ENCODE measurements at places on chromosomes 6 and 20. TPM values are rescaled to one million over a fixed set of nuclear protein-coding genes. Genes with fewer than 3 reads are reported as not detected.

DNA sequence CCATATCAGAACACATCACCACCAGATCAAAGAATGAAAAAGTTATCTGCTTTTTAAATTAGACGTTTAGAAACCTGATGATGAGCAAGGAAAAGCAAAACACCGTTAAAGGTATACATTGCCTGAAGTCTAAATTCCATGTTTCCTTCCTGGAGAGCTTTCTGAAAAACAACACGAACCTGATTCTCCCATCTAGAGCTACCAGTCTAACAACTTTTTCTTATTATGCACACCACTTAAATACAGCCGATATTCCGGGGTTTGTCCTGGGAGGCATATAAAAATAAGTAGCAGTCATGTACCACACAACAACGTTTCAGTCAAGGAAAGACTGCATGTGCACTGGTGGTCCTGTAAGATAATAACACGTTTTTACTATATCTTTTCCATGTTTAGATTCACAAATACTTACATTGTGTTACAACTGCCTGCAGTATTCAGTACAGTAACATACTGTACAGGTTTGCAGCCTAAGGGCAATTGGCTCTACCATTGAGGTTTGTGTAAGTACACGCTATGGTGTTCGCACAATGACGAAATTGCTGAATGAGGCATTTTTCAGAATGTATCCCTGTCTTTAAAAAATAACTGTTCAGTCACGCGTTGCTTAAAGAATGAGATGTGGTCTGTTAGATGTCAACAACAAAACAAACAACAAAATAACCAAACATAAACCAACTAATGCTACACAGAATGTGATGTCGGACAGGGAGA lies 19.1 kb upstream of the LYRM2 start:
- no peak for DNase-seq

DNA sequence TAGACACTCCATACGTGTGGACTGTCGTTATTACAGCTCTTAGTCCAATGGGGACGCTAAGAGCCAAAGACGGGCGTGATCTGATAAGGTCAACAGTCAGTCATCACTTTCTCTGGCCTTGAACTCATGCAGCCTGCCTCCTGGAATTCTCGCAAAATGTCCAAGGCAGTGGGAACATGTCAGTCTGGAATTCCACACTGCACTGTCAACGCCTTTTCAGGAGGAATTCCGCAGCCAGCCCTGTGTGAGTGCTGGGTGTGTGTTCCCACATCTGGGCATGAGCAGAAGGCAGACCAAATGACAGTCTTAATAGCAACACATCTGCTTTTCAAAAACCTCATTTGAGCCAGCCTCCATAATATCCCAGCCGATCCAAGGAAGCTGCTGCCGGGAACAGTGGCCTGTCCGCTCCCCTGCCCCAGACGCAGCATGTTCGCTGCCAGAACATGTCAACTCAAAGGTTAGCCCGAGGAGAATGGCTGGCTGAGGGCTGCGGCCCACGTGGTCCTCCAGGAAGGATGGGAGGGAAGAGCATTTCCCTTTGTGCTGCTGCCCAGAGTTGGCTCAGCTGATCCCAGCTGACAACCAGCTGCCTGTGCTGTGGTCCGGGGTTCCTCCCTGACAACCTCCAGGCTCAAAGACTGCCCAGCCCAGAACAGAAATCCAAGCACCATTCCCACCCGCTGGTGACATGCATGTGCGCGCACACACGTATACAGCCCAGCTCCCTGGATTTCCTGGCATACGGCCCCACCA lies 103.1 kb downstream of the SULF2 start:
- DNase-seq = no peak

GRCh38 chr20:45611054-45611453 lies 18.5 kb upstream of the WFDC10A start:
- DNase-seq = no peak

DNA sequence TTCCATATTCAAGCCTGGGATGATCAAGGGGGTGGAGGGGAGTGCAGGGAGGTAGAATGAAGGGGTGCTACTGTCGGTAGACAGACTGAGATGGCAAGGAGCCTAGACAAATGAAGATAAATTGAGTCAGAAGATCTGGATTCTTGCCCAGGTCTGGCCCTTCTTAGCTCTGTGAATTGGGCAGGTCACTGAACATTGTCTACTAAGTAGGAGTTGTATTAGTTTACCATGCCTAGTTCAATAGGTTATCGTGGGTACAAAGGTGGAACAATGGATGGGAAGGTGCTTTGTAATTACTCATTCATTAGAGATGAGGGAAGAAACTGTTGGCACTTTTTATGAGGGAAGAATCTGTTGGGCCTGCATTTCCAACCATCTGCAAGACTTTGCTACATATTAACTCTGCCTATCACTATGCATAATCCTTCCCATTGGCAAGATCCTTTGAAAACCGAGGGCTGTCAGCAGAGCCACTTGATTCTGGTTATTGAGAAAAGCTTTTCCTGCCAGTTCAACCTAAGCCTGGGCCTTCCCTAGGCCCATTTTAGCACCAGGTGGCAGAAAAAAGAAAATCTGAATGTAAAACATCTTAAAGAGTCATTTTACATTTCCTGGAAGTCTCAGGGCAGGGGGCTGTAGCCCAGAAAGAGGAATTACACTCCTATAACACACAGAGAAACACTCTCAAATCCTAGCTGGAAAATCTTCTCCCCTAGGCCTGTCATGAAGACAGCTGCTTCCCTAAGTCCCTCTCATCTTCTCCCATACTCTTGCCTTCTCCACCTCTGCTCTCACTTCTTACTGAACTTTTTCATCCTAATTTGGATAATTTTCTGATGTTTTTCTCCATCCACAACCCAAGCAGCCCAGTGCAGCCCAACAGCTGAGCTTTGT lies 103.5 kb downstream of the CD24 start:
- no peak for DNase-seq

DNA sequence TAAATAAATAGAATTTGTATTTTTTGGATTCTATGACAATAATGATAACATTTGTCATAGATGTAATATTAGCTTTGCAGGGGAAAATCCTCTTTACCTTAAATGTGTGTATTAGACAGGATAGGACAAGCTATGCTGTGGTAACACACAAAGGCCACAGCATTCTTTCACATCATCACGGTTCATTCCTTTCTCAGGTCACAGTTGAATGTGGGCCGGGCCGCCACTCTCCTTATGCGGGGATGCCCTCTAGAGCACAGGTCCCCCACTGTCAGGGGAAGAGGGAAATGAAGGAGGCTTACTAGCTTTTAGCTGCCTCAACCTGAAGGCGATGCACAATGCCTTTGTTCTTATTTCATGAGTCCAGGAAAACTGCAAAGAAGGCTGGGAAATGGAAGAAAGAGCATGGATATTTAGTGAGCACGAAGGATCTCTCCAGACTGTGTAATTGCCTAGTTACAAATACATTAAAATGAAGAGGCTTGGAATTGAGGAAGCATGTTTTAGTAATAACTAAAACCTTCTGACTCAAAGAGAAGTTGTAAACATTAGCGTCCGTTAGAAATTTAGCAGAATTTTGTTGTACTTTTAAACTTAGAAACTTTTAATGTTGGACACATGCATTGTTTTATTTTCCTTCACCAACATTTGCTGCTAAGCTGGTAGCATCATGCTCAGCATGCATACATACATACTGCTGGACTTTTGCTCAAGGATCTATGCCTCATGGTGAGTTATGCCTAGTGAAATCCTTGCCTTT lies 248.9 kb upstream of the FOXQ1 start:
- no peak for DNase-seq

PSORS1C1 gene
- total RNA-seq = 0.45 TPM

COL9A3 gene
- total RNA-seq = 0.42 TPM

Measured in mesenteric fat pad (tissue), 1 donor.